ENCODE measurements at places on chromosomes 5 and 9. TPM values are rescaled to one million over a fixed set of nuclear protein-coding genes. Genes with fewer than 3 reads are reported as not detected.

- no peak for DNase-seq
Observed at GRCh38 chr9:96382175-96382574, 1.3 kb downstream of the SLC35D2 start.

DNA sequence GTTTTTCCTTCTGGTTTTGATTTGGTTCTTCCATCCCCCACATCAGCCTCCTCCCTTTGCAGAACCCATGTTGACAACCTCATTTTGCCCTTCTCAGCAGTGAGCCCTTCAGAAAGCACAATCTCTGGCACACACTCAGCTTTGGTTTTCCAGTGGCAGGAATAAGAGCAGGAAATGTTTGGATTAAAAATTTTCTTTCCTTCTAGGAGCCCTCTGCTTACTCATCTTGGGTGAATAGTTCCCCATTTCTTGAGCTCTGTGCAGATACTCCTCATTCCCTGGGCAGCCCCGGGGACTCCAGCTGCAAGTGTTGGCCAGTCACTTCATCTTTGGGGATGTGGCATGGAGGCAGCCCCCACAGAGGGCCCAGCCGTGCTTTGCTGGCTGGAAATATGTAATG lies 170.5 kb downstream of the NR3C1 start:
- DNase-seq = no peak

TAF11L7 gene
- not detected for total RNA-seq

DNA sequence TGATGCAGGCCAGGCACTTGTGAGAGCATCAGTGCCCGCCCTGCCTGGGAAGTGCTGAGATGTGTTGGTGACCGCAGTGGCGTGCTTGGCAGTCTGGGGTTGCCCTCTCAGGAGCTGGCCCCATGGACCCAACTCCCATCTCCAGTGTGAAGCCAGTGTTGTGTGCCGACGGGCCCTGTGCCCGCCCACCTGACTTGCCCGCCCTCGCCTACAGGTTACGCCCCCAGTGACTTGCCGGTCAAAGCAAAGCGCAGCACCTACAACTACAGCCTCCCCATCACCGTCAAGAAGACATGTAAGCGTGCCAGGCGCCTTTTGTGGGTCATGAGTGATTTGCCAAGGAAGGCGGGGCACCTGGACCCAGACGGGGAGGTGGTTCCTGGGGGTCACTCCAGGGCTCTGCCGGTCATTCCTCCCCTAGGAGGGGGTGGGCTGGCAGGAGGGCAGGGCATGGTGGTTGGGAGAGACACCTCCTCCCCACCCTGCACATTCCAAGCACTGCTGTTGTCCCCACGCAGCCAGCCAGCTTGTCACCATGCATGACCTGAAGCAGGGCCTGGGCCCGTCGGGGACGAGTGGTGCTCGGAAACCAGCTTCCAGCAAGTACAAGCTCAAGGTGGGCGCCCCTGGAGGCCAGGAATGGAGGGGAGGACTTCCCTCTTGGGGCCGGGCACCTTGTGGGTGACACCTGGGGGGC lies 7.4 kb upstream of the CEL start:
- peak; percentile 75 for DNase-seq

FAM81B gene
- total RNA-seq = 3.8 TPM

GRCh38 chr5:53008751-53009150 lies 19.6 kb downstream of the ITGA2 start:
- no peak for DNase-seq

- DNase-seq = no peak
Observed at GRCh38 chr5:72667708-72668107, 148.8 kb upstream of the TNPO1 start.

DNA sequence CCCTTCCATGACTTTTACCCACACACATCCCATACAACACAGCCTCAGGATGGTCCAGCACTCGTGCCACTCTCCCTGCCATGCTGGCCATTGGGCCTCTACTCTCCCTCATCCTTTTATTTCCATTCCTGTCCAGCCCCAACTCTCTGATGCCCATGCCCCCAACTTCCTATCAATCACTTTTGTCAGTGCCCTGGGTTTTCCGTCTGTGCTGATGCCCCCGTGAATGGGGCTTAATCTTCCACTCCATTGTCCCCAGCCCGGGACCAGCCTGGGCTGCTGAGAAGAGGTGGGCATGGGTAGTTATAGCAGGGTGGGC lies 12.6 kb upstream of the ACSL6 start:
- no peak for DNase-seq

ADAMTS16 gene
- total RNA-seq = 28.7 TPM

DNA sequence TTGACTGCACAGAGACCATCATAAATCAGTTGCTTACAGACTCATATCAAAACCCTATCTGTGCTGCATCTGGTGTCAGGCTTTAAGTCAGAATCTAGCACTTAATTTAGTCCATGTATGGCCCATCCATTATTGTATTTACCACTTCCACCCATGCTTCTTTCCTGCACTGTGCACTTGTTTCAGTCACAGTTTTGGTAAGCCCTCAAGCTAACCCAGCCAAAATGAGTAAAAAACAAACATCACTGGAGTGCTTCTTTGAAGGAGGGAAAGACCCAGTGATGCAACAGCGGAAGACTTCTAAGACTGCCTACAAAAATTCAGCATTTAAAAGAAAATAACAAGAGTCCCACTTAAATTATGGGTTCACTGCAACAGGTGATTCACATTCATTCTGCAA lies 69.0 kb downstream of the FGF10 start:
- no peak for DNase-seq

Measured in left lung (tissue), 14 donors.